Hippocampal formation (tissue), 2 donors: ENCODE measurements at places on chromosomes 12 and 14.

DNA sequence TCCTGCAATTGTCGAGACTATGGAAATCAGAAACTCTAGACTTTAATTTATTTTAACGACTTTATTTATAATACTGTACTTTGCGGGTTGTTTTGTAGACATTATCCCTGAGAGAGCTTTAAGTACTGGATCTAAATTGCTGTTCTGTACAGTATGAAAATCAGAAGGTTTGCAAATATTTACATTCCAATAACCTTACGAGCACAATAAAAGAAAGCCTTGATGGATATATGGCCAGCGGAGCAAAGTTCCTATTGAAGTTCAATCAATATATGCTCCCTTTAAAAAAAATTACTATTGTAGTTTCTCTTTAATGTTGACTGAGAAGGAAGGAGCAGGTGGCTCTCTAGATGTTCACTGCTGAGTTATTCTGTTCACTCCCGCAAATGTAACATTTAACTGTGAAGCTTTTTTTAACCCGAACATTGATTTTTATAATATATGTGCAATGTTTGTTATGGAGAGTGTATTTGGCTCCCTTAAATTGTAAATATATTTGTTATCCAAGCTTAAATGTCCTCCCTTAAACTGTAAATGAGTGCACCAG, 235.3 kb downstream of the PLCZ1 start:
- DNase-seq: no peak

- no peak for DNase-seq
These were observed 812 bp downstream of the NABP2 start for GRCh38 chr12:56224954-56225353.

DNA sequence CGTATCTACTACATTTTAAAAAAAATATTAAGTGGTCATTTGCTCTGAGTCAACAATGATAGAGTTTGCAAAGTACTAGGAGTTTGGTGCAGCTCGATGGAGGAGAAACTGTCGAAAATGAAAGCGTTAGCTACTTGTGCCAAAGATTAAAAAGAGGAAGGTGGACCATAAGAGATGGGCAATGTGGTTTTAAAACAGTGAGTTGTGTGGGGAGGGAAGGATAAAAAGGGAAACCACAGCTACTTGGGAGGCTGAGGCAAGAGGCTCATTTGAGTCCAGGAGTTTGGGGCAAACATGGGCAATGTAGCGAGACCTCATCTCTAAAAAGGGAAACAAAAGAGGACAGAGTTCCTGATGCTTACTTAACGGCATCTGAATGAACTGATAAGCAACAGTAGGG, 18.2 kb upstream of the STRAP start:
- no peak for DNase-seq

DNA sequence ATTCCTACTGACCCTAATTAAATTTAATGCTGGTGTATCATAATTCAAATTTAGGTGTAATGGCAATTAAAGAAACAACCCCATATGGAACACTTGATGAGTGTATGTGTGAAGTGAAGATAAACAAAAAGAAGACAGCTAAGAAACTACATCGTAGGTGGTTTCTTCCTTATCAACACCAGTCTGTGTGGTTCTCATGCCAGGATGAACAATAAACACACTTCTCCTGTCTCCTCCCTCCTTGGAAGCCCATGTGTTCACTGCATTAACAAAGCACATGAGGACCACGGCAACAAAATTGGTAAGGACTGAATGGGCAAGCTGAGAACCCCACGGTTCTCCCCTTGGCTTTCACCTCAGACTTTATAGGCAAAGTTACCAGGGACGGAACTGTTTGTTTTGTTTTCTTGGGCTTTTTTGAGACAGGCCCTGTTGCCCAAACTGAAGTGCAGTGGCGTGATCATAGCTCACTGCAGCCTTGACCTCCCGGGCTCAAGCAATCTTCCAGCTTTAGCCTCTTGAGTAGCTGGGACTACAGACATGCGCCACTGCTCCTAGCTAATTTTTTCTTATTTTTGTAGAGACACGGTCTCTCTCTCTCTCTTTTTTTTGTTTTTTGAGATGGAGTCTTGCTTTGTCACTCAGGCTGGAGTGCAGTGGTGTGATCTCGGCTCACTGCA, 71.0 kb downstream of the TRAFD1 start:
- no peak for DNase-seq

- DNase-seq: no peak
These were observed 6.7 kb downstream of the SLC2A3 start for GRCh38 chr12:7929083-7929792.

DNA sequence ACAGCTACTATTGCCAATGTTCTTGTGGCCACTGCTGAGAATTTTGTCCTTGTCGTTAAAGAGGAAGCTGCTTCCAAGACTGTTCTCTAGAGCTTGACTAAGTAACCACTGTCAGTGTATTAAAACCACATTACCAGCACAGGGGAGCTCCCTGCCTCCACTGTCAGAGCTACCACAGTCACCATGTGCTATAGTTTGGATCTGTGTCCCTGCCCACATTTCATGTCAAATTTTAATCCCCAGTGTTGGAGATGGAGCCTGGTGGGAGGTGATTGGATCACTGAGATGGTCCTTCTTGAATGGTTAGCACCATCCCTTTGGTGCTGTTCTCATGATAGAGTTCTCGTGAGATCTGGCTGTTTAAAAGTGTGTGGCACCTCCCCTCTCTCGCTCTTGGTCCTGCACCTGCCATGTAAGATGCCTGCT, 23.2 kb upstream of the RAP1B start:
- no peak for DNase-seq
